ENCODE measurements at places on chromosomes 5 and 9.

GRCh38 chr5:35320029-35320428, 89.7 kb upstream of the PRLR start:
- no peak for DNase-seq

GRCh38 chr5:80125962-80126480, 90.9 kb downstream of the THBS4 start:
- no peak for DNase-seq

DNA sequence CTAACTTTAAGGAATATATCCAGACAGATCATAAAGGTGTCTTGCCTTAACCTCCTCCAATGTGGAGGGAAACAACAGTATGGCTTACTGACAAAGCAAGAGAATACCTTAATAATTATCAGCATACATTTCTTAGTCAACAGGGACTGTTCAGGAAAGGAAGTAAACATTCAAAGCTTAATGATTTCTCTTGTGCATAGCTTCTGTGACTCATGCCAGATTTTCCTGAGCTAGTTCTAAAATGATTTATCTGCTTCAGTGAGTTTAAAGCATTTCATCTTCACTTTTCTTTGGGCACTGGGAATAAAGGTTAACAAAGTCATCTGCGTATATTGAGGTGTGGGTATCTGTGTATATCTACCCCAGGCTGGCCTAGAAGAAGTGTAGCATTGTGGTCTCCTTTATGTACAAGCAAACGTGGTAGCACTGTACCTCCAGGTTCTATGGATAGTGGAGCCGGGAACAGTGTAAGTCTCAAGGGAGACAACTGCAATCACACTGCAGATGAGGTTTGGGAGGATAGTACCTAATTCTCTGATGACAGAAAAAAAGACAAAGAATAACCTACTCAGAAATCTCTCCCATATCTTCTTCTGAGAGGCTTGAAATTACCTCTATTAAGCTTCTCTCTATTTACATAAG, 284.1 kb downstream of the HCN1 start:
- no peak for DNase-seq

GRCh38 chr5:36227046-36227445, 14.7 kb downstream of the NADK2 start:
- DNase-seq, result no peak

DNA sequence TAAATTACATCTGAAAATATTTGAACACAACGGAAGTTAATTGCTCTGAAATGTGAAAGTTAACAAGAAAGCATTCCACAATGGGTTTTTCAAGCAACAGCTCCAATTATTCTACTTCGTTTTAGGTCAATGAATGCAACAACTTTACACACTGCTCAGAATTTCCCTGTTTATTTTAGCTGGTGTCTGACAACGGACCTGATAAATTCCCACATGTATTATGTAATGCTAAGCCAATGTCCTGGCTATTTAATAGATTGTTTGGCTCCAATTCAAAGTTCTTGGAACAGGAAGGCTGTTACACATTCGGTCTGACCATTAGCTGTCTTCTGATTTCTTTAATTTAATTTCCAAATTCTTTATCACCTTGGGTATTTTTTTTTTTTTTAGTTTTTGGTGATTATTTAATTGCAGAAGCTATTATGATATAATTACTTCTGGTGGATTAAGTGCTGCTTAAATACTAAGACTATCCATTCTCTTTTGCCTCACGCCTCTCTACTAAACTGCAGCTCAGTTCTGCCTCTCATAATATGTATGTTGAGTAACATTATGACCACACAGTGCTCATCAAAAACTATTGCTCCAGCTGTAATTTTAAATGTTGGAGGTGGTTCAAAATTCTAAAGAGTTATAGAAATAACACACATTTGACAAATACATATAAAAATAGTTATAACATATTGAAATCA, 57.9 kb downstream of the MEF2C start:
- DNase-seq, result no peak

- DNase-seq, result no peak
These were observed 397.1 kb downstream of the DMAC1 start for GRCh38 chr9:7402334-7403027.

- DNase-seq, result no peak
These were observed 44.8 kb upstream of the SLC1A3 start for GRCh38 chr5:36561601-36562000.

GRCh38 chr9:101668421-101668820, 70.0 kb downstream of the GRIN3A start:
- no peak for DNase-seq

- no peak for DNase-seq
These were observed 33.3 kb downstream of the MTRR start for GRCh38 chr5:7902201-7902600.

GRCh38 chr5:157994906-157995519, 136.1 kb upstream of the CLINT1 start:
- peak; percentile 54 for DNase-seq

DNA sequence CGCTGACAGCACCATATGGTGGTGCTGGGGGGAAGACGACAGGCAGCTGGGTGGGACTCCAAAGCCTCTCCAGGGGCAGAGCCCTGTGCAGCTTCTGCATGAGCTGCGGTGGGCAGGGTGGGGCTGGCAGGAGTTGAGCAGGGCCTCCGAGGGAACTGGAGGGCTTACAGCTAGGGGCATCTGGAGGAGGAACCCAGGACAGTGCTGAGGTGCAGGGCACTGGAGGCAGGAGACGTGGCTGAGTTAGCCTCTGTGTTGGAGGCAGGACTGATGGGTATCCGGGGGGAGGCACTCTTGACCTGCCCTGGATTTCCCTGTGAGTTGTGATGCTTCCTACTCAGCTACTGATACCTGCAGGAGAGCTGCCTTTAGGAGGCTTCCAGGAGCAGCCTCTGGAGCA, 45.0 kb downstream of the TENT4A start:
- peak; percentile 40 for DNase-seq

GRCh38 chr9:136568288-136569081, 22.6 kb upstream of the NOTCH1 start:
- DNase-seq, result no peak

DNA sequence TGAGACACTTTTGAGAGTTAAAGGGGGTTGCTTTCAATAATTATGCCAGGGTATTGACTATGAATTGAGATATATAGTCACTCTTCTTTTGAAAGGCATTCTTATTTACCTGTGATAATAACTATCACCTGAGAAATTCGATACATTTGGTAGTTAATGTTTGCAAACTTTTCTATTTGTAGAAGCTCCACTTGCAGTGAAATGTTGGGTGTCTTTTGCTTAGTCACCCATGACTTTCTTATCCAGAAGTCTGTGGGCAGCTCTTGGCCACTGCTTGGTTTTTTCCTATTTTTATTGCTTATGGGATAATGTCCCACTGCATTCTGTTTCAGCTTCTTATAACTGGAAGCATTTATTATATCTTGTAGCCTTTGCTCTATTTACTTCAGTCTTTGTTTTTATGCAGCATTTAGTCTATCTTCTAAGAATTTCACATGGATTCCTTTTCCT, 3.9 kb downstream of the MACIR start:
- DNase-seq, result no peak

- DNase-seq, result no peak
These were observed 14.7 kb upstream of the CETN3 start for GRCh38 chr5:90424245-90424644.

DNA sequence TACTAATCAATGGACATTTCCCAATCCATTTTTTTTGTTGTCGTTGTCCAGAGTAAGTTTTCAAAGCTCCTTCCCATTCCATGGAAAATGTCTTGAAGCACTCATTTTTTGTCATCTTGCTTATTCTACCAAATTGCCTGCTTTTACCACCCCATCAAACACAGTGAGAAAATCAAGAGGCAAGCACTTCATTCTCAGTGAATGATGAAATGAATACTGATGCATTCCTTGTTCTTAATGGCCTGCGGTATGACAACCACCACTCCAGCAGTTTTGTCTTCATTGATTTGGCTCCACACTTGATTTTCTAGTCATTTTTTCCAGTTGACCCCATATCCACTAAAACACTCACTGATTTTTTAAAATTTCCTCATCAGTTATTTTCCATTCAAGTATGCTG, 193.5 kb upstream of the ANKH start:
- DNase-seq, result no peak

- no peak for DNase-seq
These were observed 67.0 kb downstream of the ZNF366 start for GRCh38 chr5:72440207-72440638.

All from psoas muscle (tissue), 8 donors.